ENCODE measurements at places on chromosomes 12 and 14. TPM values are rescaled to one million over a fixed set of nuclear protein-coding genes. Genes with fewer than 3 reads are reported as not detected.

LRRIQ1 gene
- not detected for total RNA-seq

IRF2BPL gene
- 120 TPM for total RNA-seq

TMCC3 gene
- total RNA-seq, result not detected

SERPINA6 gene
- total RNA-seq, result not detected

Data from osteocyte (in vitro differentiated cells).